Aortic smooth muscle cell (primary cell): ENCODE measurements at places on chromosomes 12 and 14. TPM values are rescaled to one million over a fixed set of nuclear protein-coding genes. Genes with fewer than 3 reads are reported as not detected.

Gene TSPAN31
- 58.3 and 67.4 TPM in 2 replicates for total RNA-seq

Gene SLCO1B3
- total RNA-seq: not detected in 2 replicates

Gene ARHGAP9
- not detected in 2 replicates for total RNA-seq

Gene COX8C
- total RNA-seq: not detected in 2 replicates

Gene SIX1
- 0.68 and 0.79 TPM in 2 replicates for total RNA-seq

Gene WSCD2
- total RNA-seq: under 0.01 and 0.06 TPM in 2 replicates

Gene GRIN2B
- not detected in 2 replicates for total RNA-seq

Gene FBXO33
- total RNA-seq: 28.3 and 32.8 TPM in 2 replicates

Gene KRT86
- under 0.01 and 0.81 TPM in 2 replicates for total RNA-seq

Gene HOTAIR
- total RNA-seq: not detected in 2 replicates

Gene GSC
- not detected in 2 replicates for total RNA-seq

Gene OAS3
- 5.0 and 6.3 TPM in 2 replicates for total RNA-seq

Gene DDN
- 0.06 and 0.13 TPM in 2 replicates for total RNA-seq

Gene TAC3
- not detected in 2 replicates for total RNA-seq

Gene RPGRIP1
- not detected in 2 replicates for total RNA-seq

Gene PKP2
- total RNA-seq: 0.06 TPM in 1 of 2 replicates, not detected in the other

Gene SYCP3
- total RNA-seq: 0.12 and 0.13 TPM in 2 replicates

Gene PDE3A
- total RNA-seq: 93.3 and 102 TPM in 2 replicates

Gene PIWIL1
- total RNA-seq: not detected in 2 replicates

Gene FOXA1
- not detected in 2 replicates for total RNA-seq

Gene TAS2R42
- not detected in 2 replicates for total RNA-seq

Gene PTPRQ
- under 0.01 and 0.06 TPM in 2 replicates for total RNA-seq

Gene RERG
- under 0.01 and 0.12 TPM in 2 replicates for total RNA-seq
